ENCODE measurements at places on chromosomes 3 and 15.

- no peak for DNase-seq
Measured at GRCh38 chr3:118938183-118938961, 96.3 kb downstream of the IGSF11 start.

DNA sequence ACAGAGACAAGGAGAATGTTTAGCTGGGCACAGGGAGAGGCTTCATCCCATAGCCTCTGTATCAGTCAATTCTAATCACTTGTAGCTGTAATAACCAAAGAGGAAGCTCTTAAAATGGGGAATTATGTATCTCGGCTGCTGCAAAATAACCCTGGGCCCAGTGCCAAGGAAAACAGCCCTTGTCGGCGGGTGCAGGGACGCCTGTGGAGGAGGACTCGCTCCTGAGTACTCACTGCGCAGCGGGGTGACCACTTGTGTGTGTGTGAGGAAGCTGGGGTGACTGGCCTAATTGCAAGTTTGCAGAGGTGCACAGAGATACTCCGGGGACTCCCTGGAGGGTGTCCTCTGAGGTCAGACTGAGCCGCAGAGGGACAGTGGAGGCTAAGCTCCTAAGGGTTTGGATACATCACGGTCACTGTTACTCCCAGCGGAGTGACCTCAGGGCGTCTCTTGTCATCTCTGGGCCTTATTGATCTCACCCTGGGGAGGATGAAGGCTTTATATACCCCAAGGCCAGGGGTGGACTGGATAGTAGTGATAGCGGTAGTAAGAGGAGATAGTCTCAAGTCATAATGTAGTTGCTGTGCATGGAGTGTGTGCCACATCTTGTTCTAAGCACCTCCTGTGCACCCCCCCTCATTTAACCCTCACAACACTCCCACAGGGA, 37.2 kb downstream of the SLC6A6 start:
- no peak for DNase-seq

- DNase-seq: no peak
Measured at GRCh38 chr3:63450023-63450422, 171.9 kb downstream of the SYNPR start.

DNA sequence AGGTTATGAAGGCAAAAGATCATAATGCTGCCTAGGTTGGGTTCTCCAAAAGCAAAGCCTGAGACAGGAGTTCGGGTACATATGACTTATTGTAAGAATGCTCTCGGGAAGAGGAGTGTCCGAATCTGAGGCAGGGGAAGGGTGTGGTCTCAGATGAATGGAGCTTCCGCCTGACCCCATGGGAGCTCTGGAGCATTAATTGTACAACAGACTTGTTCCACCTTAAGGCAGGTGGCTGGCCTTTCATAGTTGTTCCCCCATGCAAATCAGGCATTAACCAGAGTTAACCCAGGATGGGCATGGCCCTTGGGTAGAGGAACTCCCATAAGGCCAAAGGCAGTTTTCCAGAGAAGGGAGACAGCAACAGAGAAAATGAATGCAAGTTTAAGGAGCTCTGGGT, 170.6 kb downstream of the MYRIP start:
- DNase-seq: no peak

GRCh38 chr3:71581457-71582035, 2.0 kb downstream of the FOXP1 start:
- no peak for DNase-seq

DNA sequence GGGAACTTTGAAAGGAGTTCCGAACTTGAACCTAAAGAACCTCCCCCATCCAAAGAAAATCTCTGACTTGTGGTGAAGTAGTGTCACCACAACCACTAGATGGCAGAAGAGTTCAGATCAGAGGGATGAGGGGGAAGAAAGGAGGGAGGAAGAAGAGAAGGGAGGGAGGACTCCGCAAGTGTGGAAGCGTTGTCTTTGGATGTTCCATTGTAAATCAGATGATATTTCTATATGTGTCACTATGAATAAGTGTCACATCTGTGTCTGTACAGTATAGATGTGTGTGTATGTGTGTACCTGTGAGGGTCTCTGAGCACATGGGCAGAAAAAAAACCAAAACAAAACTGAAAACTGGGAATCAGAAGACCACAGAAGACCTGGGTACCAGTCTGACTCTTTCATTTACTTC, 16.9 kb downstream of the SLC24A1 start:
- peak; percentile 30 for DNase-seq

DNA sequence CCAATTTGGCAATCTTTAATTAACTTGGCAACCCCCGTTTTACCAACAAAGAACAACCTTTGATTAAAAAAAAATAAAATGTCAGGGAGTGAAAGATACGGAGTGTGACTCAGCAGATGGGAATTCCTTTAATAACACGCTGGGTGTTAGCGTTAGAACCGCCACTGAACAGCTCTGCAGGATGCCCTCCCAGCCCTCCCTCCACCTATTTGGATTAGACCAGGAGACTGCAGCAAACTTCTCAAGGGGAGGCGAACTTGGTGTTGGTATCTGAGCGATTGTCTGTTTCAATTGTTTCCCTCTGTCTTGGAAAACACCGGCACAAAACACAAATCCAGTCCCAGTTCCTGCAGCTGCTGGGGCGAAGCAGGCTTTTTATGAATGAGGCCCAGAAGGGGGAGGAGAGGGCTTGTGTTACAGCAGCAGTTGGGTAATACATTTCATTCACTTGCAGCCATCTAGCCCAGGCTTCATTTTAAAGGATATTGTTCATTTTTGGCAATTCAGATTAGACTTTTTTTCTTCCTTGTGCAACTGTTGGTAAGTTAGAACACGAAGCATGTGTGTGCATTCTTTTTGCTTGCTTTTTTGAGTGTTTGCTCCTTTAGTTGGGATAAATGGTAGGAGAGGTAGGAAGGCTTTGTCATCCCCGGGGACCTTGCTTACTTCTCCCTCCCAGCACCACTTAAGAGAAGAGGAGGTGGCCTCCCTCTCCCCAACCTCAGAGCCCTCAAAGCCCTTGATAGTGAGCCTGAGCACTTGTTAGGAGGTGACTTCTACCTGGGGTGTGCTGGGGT, 152.3 kb downstream of the IGF1R start:
- peak; percentile 85 for DNase-seq

DNA sequence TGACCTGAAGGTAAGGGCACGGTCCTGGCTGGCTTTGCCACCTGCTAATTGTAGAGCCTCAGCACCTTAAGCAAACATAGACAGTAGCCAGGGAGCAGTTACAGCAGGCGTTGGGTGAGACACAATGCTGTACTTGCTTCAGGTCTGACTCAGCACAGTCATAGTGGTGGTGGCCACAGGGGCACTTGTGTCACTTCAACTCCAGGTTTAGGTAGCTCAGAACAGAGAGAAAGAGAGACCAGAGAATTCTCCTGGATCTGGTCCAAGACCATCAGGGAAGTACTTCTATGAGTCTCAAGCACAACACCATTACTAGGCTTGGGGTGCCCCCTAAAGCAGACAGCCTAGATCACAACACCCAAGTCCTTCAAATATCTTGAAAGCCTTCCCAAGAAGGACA, 204.4 kb downstream of the OTOL1 start:
- no peak for DNase-seq

DNA sequence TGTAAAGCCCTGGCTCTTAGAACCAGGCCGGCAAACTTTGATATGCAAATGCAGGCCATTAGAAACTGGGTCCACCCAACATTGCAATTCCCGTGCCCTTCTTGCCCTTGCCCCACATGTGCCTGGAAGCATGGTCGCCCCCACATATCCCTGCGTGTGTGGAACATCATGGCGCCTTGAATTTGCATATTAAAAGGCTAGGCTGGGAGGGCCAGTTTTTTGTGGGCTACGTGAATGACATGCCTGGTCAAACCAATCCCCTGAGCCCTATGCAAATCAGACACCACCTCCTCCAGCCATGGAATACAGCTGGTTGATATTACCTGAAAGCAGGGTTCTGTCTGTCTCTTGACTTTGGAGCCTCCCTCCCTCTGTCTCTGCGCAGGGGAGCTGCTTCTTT, 58.7 kb upstream of the ARHGEF26 start:
- DNase-seq: no peak

DNA sequence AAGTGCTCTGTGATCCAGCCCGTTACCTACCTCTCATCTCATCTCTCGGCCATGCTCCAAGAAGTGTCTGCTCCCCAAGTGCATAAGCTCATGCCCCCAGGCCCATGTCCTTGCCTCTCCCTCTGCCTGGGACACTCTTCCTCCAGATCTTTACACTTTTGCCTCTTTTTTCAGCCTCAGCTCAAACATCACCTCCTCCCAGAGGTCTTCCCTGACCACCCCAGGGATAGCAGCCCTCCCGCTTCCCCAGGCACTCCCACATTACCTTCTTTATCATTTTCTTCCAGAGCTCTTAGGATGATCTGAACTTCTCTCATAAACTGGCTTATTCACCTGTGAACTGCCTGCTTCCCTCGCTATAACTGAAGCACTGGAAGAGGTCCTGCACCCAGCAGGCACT, 2.7 kb upstream of the FURIN start:
- no peak for DNase-seq

GRCh38 chr15:62241135-62241770, 76.2 kb upstream of the C2CD4B start:
- DNase-seq: no peak

DNA sequence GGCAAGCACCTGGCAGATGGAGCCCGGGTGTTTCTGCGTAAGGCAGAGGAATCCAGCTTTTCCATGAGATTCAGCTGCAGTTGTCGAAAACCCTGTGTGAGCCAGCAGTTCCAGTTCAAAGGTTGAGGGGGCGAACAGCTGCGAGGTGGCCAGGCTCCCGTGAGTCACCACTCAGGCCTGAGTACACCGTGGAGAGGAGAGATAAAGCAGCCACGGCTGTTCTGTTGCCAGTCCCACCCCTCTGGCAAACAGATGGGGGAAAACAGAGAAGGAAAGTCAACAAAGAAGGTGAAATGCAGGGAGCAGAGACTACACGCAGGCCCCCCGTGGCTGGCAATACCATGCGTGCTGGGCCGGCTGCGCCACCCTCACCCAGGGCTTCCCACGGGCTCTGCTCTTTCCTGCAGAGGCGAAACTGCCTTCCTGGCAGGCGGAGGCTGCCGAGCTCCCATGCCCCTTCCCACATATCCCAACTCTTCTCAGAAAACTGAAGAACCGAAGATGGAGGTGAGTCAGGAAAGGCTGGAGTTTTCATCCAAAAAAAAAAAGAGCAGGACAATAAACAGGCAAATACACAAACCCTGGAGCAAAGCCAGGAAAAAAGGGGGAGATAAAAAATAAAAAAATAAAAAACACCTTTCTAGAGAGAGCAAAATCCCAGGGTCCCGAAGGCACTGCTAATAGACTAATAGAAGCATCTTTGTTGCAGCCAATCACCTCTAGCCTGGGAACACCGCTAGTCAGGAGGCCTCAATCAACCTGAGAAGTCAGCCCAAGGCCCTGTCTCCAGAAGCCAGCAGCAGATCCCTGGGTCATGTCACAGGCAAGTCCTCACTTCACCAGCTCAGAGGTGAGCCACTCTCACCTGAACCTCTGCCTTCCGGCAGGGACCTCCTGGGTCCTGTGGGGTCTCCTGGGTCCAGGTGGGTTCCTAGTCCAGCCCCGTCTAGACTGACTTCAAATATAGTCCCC, 37.7 kb downstream of the FAM174B start:
- DNase-seq: no peak

- DNase-seq: no peak
Measured at GRCh38 chr15:41231422-41232226, 556 bp downstream of the CHP1 start.

DNA sequence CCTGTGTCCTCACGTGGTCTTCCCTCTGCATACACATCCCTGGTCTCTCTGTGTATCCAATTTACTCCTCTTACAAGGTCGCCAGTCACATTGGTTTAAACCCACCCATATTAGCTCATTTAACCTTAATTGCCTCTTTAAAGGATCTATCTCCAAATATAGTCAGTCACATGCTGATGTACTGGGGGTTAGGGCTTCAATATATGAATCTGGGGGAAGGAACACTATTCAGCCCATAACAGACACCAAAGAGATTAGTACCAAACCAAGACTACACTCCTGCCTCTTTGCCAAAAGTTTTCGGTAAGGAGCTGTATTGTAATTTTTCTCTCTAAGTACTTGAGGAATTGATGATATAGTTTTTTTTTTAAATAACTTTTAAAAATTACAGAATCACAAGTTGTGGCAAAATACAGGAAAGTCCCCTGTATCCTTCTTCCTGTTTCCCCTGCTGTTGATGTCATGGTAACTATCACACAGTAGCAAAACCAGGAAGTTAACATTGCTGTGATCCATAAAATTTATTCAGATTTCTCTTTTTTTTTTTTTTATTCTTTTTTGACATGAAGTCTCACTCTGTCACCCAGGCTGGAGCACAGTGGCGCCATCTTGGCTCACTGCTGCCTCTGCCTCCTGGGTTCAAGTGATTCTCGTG, 67.8 kb downstream of the SLCO3A1 start:
- no peak for DNase-seq

DNA sequence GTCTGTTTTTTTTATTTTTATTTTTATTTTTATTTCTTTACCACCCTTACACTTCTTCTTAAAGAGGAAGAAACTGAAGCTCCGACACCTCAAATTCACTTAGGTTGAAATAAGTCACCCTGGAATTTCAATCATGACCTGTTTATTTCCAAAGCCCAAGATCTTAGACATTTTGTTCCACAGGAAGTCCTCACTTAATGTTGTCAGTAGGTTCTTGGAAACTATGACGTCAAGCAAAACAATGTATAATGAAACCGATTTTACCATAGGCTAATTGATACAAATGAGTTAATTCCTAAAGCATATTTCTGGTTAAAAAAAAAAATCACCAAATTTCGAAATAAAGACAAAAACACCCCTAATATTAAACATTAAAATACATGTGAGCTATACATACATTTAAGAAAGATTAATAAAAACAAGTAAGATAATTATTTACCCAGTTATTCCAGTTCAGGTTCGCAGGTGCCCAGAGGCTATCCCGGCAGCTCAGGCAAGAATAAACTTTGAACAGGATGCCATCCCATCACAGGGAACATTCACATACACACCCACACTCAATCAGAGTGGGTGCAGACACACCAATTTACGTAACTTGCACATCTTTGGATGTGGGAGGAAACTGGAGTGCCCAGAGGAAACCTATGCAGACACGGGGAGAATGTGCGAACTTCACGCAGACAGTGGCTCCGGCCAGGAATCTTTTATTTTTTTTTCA, 391.0 kb downstream of the RAP2B start:
- no peak for DNase-seq

DNA sequence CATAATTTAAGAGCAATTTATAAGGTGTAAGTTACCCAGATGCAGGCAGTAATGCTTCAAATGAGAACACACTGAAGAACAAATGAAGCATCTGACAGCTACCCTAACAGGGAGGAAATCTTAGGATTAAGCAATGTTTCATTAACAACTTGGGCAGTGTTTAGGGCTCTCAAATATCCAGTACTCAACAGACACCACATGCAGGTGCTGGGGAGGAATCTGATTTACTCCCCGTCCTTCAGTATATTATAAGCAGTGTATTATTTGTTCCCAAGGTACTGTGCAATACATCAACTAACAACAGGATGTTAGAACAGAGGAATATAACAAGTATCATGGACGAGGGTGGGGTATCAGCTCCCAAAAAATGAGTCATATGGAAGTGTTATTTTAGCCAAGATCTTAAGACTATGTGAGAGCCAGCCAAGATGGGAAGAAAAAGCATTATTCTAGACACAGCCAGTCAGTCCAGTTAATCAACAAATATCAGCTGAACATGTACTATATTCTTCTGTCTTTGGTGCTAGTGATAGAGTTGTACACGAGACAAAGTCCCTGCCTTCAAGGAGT, 20.4 kb downstream of the BTBD1 start:
- DNase-seq: no peak

Measured in left renal cortex interstitium (tissue), 4 donors.